Gastrocnemius medialis (tissue), 4 donors: ENCODE measurements at places on chromosomes 5 and 9. TPM values are rescaled to one million over a fixed set of nuclear protein-coding genes. Genes with fewer than 3 reads are reported as not detected.

GRCh38 chr9:2628919-2629318, 7.3 kb downstream of the VLDLR start:
- peaks cover 53% of the 10 kb centered on the region for H3K4me1 ChIP-seq
- no peaks in the 10 kb centered on the region for H3K36me3 ChIP-seq
- H3K27ac ChIP-seq, result peak overlapping the region; percentile 84

GRCh38 chr5:5613261-5613990, 190.9 kb downstream of the ICE1 start:
- H3K4me1 ChIP-seq, result no peaks in the 10 kb centered on the region
- H3K27me3 ChIP-seq, result no peaks in the 10 kb centered on the region
- H3K27ac ChIP-seq, result no peak overlapping the region
- no peak for DNase-seq

GRCh38 chr9:95189251-95190098, 128.0 kb downstream of the FANCC start:
- H3K4me3 ChIP-seq, result no peak overlapping the region
- no peaks in the 10 kb centered on the region for H3K36me3 ChIP-seq
- DNase-seq, result no peak
- peak overlapping the region; percentile 39 for H3K27ac ChIP-seq

GRCh38 chr5:93302711-93303110, 278.3 kb downstream of the NR2F1-AS1 start:
- no peak for DNase-seq
- H3K27me3 ChIP-seq, result no peaks in the 10 kb centered on the region
- H3K27ac ChIP-seq, result no peak overlapping the region

DNA sequence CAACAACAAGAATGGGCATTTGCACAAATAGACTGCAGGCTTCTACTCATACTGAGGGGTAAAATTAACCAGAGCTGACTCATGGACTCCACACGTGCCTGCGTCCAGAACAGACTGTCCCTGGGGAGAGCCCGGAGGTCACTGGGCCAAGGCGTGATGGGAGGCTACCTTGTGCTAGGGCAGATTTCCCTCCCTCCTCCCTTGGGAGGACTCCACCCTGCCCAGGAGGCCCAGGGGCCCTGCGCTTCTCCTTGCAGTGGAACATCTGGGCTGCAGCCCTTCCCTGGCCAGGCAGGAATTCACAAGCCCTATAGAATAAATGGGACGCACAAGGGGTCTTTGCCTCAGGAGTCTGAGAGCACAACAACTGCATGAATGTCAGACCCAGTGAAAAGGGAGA, 35.6 kb downstream of the IRX2 start:
- no peaks in the 10 kb centered on the region for H3K36me3 ChIP-seq
- no peak overlapping the region for H3K4me3 ChIP-seq
- no peak overlapping the region for H3K27ac ChIP-seq

GRCh38 chr5:42377496-42377895, 45.7 kb upstream of the GHR start:
- DNase-seq, result no peak
- no peaks in the 10 kb centered on the region for H3K36me3 ChIP-seq
- no peak overlapping the region for H3K4me3 ChIP-seq
- no peaks in the 10 kb centered on the region for H3K27me3 ChIP-seq

DNA sequence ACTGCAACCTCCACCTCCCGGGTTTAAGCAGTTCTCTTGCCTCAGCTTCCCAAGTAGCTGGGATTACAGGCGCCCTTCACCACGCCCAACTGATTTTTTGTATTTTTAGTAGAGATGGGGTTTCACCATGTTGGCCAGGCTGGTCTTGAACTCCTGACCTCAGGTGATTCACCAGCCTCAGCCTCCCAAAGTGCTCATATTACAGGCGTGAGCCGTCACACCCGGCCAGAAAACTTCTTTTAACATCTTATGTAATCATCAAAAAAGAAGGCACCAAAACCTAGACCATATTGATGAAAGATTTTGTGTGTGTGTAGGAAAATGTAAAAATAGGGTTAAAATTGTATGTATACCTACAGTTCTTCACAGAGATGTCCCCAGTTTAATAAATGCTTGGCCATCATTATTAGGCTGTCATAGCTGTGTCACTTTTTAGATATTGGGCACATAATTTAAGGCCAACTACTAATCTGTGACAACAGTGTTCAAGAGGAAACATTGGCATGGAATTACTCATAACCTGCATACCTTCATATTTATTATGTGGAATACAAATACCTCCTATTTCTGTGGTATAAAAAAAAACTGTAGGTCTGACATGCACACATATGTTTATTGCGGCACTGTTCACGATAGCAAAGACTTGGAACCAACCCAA, 44.4 kb downstream of the RAD50 start:
- H3K36me3 ChIP-seq, result no peaks in the 10 kb centered on the region
- H3K27me3 ChIP-seq, result no peaks in the 10 kb centered on the region

- peaks cover 9% of the 10 kb centered on the region for H3K4me1 ChIP-seq
- no peaks in the 10 kb centered on the region for H3K36me3 ChIP-seq
- no peaks in the 10 kb centered on the region for H3K27me3 ChIP-seq
- no peak overlapping the region for H3K4me3 ChIP-seq
Measured at GRCh38 chr9:33082128-33082527, 5.7 kb upstream of the SMU1 start.

DNA sequence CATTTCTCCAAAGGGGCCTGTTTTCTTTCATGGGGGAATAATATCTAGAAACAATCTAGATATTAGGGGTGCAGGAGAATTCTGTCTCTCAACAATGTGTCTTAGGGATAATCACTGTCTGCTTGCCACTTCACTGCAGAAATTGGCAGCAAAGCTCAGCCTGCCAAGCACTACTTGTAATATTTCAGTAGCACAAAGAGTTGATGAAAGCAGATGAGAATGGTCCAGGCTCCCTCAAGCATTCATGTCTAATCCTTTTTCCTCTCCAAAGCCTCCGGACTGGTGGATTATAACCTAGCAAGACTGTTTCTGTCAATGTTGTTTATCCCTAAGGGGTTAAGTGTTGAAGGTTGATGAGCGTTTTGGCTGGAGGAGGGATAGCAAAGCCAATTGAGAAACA, 13.3 kb upstream of the MPDZ start:
- no peak overlapping the region for H3K4me3 ChIP-seq
- no peaks in the 10 kb centered on the region for H3K4me1 ChIP-seq
- DNase-seq, result no peak
- H3K27me3 ChIP-seq, result no peaks in the 10 kb centered on the region
- no peaks in the 10 kb centered on the region for H3K36me3 ChIP-seq

- no peaks in the 10 kb centered on the region for H3K36me3 ChIP-seq
- no peaks in the 10 kb centered on the region for H3K4me1 ChIP-seq
- no peak overlapping the region for H3K27ac ChIP-seq
Measured at GRCh38 chr5:120396186-120396585, 67.9 kb upstream of the PRR16 start.

The ENTPD2 gene
- total RNA-seq, result not detected

The SLCO4C1 gene
- total RNA-seq, result not detected

The SIL1 gene
- 47.4 TPM for total RNA-seq

The WNK2 gene
- 31.9 TPM for total RNA-seq
